Endodermal cell (in vitro differentiated cells): ENCODE measurements at places on chromosomes 5 and 9. TPM values are rescaled to one million over a fixed set of nuclear protein-coding genes. Genes with fewer than 3 reads are reported as not detected.

- no peak for DNase-seq
Measured at GRCh38 chr9:32596936-32597335, 24.0 kb upstream of the NDUFB6 start.

DNA sequence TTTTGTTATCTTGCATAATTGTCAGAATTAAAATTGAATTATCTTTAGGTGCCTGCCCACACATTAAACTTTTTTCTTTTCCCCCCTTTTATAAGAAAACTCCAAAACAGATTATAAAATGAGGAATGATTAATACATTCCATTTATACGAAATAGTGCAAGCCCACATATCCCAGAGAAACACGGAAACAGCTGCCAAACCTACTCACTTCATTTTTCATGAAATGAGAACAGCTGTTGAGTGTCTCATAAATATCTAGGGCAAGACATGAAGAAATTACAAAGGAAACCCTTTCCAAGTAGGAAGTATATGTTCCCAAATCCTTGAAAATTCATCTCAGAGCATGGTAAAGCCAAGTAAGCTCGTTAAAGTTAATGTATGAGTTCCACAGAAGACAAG lies 459.4 kb upstream of the NMUR2 start:
- DNase-seq = no peak

- no peak for DNase-seq
Measured at GRCh38 chr9:92312887-92313623, 12.1 kb downstream of the NOL8 start.

The SLC34A3 gene
- 0.15 to 0.33 TPM (median 0.17 TPM) in 3 replicates for total RNA-seq

The MEF2C gene
- 0.38 to 0.64 TPM (median 0.50 TPM) in 3 replicates for total RNA-seq

The OR1Q1 gene
- not detected in 2 replicates for total RNA-seq

The ACER2 gene
- 2.4 and 2.6 TPM in 2 replicates for total RNA-seq
